ENCODE measurements at places on chromosomes 4 and X.

GRCh38 chr4:18844726-18845125 is 823.2 kb upstream of the LCORL start:
- no peak for DNase-seq

GRCh38 chr4:76594173-76594572 is 159.1 kb downstream of the SHROOM3 start:
- peak; percentile 60 for DNase-seq

DNA sequence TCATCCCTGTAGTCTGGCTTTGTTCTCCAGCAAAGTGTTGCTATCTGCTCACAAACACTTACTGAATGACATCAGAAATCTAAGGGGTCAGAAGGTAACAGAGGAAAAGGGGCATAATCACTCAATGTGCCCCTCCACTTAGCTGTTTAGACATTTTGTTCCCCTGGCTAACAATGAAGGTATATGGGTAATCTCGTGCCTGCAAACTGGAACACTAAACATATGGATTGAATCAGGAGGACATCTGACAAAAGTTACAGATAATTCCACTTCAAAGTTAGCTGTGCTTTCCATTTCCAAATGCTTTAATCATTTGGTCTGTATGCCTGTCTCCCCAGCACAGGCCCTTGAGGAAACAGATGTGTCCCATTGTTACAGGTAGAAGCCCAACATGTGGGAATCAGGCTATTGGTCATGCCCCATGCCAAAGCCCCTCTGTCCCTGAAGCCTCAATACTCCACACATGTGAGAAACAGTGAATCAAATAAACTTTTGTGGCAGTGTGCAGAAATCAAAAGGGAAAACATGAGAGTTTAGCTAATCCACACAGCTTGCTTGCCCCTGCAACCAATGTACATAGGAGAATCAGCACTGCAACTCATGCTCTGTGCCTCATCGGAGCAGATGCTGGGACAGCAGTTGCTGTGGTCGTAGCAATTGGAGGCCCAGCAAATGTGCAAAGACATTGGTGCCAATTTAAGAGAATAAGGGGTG is 111.7 kb downstream of the RNF150 start:
- DNase-seq = no peak

DNA sequence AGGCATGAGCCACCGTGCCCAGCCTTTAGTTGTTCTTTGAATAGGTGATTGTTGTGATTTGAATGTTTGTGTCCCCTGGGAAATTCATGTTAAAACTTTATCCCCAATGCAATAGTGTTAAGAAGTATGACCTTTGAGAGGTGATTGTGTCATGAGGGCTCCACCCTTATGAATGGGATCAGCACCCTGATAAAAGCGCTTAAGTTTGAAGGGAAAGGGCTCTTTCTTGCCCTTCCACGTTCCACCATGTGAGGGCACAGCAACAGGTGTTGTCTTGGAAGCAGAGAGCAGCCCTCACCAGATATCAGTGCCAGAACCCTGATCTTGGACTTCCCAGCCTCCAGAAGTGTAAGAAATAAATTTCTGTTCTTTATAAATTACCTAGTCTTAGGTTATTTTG is 33.7 kb upstream of the RP2 start:
- no peak for DNase-seq

DNA sequence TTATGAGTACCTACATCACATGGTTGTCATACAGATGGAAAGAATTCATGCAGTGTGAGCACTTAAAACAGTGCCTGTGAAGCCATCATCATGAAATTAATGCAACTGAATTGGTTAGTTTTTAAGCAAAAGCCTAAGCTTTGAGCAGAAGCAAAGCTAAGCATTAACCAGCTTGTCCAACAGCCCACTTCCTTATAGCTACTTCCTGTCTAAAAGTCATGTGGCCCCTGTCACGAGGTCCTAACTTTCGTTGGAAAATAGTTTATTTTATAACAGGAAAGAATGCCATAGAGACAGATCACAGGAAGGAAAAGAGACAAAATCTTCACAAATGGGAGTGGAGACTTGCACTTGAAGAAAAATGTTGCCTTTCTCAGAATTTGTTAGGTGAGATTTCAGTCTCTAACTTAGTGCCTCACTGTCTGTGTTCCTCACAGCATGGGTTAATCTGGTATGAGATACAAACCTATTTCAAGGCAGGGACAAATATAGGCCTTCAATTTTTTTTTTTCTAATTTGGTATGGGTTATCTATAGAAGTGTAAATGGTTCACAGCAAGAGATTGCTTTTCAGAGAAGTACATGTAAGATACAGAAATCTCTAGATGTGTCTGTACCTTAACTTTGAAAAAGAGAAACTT is 27.7 kb upstream of the VCX start:
- DNase-seq = no peak

GRCh38 chr4:154707877-154708276 is 35.9 kb upstream of the LRAT start:
- no peak for DNase-seq

DNA sequence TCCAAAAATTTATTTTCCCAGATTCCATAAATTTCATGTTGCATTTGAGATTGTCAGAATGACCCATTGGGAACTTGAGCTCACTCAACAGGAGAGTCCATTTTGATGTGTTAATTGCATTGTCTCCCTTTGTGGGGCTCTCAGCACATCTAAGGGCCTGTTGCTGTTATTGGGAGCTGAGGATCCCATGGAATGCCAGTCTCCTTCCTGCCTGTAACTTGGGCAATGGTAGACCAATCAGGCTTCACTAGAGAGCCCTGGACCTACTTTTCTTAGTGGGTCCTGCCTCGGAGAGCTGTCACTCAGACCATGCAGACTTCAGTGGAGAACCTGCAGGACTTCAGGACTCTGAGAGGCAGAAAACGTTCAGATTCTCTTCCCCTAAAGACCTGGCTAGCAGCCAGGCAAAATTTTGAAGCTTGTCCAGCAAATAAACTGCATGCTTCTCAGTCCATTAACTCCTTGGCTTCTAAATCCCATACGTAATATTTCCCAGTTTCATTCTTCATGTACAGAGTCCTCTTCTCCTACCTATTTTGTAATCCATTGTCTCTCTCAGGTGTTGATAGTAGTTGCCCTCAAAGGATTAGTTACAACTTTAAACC is 25.1 kb downstream of the OCRL start:
- no peak for DNase-seq

- peak; percentile 22 for DNase-seq
Observed at GRCh38 chr4:956531-957230, 16.7 kb downstream of the DGKQ start.

DNA sequence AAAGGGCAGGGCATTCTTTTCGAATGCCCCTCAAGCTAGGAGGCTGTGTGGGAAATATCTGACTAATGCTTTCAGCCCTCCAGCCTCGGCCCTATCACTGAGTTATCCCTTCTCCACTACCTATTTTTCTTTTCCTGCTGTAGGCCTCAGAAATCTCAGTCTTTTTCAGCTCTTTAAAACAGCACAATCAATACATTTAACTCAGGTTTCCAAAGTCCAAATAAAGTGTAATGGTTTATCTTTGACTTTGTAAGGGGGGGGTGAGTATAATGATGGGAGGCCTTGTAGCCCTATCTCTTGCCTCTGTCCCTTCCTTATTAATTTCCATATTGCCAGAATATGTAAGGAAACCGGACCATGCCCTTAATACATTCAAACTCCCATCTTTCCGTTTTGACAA is 1.6 kb upstream of the WNK3 start:
- no peak for DNase-seq

DNA sequence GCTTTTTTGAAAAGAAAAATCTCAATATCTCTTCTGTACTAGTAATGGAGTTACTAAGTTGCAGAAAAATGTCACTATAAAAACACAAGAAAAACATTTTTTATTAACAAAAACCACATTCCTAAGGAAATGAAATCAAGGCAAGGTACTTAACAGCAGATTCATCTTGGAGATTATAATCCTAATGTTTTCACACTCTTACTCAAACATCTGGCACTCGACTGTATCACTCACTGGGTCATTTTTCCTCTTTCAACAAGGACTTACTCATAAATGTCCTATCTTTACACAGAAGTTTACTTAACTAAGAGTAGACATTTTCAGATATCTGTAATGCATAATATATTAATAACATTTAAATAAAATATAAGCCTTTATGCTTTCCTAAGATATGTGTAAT is 216.6 kb downstream of the NR3C2 start:
- no peak for DNase-seq

GRCh38 chr4:125677665-125678307 is 363.0 kb downstream of the FAT4 start:
- DNase-seq = no peak

- no peak for DNase-seq
Observed at GRCh38 chr4:130336585-130337217, 1240.7 kb downstream of the C4orf33 start.

Data from mucosa of descending colon (tissue), 3 donors.